T-helper 9 cell (primary cell): ENCODE measurements at places on chromosomes 6 and 20.
A peak's percentile ranks its signal among the peaks of the same experiment; 100 is the strongest.

DNA sequence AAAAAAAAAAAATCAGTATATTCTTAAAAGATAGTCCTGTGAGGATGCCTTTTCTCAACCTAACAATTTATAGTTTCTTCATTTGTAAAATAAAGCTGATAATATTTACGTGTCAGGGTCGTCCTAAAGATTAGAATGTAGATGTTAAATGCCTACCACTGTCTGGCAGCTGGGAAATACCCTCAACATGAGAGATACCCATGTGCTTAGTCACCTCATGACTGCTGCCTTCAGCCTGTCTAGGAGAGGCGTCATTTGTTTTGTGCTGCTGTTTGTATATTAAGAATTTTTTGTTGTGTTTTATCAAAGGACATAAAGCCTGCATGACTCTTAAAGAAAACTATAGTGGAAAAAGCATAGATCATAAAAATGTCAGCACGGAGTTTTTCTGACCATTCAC lies 9.5 kb downstream of the FAM120B start:
- no peak for DNase-seq

DNA sequence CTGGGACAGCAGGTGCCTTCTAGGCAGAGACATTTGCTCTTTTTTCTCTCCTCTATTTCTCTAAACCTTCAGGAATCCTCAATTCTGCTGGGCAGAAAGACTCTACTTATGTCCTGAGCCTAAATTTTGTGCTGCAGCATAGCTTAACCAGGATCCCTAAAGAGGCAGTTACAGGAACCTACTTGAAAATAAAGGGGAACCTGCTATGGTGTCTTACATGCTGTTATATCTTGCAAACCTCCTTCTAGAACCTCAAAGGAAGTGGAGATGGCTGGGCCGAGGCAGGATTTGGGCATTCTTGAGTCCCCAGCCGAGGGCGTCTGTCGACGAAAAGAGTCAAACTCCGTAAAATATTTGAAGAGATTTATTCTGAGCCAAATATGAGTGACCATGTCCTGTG lies 17.1 kb upstream of the GMNN start:
- no peak for DNase-seq

DNA sequence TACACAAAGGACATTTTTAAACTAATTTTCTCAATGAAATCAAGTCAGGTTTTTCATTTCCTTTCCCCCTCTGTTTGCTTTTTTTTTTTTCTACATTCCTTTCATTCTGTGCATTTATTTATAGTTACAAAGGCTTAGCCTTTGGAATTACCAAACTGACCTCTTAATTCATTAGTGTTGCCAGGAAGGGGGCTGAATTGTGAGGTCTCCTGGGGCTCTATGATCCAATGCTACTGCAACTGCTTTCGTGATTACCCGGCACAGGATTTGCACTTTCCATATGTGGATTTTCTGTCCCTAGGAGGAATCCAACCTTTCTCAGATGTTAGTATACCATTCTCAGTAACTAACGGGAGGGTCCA lies 35.3 kb downstream of the NEDD9 start:
- no peak for DNase-seq

DNA sequence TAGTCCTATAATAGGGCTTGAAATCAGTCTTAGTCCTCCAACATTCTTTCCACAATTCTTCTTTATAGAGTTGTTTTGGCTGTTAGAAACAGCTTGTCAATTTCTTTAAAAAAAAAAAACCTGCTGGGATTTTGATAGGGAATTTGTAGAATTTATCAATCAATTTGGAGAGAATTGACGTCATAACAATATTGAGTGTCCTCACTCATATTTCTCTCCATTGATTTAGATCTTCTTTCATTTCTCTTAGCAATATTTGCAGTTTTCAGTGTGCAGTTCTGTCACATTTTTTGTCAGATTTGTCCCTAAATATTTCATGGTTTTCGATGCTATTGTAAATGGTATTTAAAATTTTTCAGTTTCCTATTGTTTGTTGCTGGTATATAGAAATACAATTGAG lies 5.3 kb upstream of the LINC00237 start:
- no peak for DNase-seq

DNA sequence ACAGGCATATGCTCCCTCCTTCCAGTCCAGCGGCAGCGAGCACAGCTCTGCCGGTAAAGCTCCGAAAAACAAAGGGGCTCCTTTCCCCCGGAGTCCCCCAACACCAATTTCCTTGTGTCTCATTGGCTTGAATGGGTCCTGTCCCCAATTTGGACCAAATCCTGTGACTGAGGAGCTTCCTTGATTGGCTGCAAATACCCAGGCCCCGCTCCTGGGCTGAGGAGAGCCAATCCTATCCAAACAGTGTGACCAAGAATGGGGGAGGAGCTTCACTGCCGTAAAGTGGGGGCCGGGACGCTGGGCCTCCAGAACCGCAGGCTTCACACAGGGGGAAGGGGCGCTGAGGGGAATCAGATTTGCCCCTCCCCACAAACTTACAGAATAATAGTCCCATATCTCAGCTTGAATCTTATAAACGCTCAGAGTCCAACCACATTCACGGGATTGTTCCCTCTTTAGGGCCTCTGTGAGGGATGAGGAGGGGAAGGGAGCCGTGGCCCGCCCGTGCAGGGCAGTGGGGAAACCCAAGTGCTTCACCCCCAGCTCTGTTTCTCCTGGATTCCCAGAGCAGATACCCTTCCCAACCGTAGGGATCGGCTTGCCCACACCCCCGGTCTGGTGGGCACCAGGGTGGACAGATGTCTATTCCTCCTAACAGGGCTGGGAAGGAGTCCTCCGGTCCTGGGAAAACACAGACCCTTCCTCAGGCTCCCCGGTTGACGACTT lies 141.0 kb upstream of the MLN start:
- no peak for DNase-seq

- DNase-seq: no peak
These were observed 140.3 kb downstream of the ATXN1 start for GRCh38 chr6:16621002-16621401.

DNA sequence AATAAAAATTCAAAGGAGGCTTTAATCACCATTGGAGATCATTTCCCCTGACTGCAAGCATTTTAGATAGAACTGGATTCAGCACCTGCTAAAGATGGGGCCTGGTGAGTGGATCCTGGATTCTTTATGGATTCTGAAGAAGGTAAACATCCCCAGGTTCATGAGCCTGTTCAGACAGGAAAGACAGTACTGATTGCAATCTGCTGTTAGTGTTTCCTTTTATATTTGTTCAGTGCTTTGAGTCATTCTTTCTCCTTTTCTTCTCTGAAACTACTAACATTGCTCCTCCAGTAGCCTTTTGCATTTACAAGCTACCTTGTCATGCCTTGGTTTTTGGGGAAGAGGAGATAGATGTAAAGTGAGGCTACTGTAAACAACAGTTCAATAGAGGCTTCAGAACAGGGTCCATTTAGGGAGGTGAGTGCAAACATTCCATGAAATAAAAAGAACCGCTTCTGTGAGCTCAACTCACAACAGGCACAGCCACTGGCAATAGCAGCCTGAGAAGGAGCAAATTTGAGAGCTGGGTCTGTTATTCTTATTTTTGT lies 66.4 kb upstream of the PRL start:
- DNase-seq: no peak

GRCh38 chr6:46323966-46324622 lies 153.3 kb upstream of the ENPP5 start:
- no peak for DNase-seq

GRCh38 chr6:85579581-85579980 lies 14.1 kb downstream of the SNX14 start:
- no peak for DNase-seq

GRCh38 chr6:154683756-154684523 lies 49.3 kb upstream of the SCAF8 start:
- DNase-seq: no peak

DNA sequence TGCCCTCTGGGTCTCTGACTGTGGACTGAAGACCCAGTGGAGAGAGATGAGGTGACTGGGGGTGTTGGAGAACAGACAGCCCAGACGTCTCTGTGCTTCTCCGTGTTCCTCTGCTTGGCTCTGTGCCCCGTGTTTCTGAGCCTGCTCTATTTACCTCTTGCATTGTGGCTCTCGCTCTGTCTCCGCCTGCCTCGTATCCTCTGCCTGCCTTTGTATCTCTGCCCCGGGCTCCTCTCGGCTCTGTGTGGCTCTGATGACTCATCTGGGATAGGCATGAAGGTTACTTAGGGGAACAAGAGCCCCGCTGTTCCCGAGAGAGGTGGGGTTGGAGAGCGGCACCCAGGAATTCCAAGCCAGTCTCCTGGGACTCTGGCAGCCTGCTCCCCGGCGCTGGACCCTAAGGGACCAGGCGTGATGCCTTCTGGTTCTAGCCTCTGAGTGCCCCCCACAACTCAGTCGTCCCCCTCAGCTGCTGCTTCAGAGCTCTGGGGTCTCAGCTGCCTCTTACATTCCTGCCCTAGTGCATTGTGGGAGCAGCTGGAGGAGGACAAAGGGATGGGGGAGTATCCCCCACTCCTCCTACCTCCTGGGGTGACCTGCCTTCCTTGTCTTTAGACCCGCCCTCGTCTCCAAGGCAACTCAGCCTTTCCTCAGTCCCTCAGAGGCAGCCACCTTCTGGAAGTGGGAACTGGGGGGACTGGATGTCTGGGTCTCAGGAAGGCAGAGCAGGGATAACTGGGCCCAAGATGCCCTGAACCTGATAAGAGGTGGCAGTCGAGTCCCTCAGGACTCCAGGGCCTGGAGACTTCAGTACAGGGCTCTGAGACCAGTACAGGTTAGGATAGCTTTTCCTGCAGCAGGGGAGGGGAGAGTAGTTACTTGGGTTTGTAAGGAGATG lies 1.9 kb downstream of the DDR1 start:
- no peak for DNase-seq

GRCh38 chr20:46592580-46593362 lies 42.3 kb upstream of the OCSTAMP start:
- no peak for DNase-seq

DNA sequence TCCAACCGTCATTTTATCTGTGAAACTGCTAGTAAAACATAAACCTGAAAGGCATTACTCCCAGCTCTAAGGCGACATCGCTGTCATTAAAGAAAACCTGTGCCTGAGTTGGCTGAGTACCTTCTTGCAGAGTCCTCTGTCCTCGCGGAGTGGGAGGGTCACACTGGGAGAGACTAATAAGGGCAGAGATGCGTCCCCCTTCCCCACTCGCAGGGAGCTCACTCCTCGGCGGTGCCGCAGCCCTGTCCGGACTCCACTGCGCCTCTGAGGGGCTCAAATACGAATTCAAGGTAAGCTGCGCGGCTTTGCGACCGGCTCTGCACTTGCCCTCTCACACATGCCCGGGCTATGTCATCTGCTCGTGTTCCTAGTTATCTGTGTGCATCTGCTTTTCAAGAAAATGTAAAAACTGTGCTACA lies at the start of gene COL19A1:
Gene COL19A1 (plus strand): TSS at position 206 of the 419 bp plus-strand sequence. CDS start 13,012 bp downstream, outside the sequence.
- DNase-seq: peak; percentile 2

DNA sequence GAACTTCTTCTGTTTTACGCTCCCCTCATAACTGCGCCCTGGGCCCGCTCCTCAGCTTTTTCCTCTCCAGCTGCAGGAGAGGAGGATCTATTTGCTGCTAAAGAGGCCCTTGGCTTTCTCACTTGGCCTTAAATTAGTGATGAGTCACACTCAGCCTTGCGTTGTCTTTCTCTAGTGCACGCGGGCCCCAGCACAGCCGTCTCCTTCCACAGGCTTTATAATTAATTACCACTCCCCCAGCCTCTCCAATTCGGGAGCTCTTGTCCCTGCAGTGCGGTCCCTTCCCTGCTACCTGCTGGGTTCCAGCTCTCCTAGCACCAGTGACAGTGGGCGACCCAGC lies 25.2 kb downstream of the PACSIN1 start:
- no peak for DNase-seq

- DNase-seq: no peak
These were observed 421.6 kb upstream of the EYS start for GRCh38 chr6:66128656-66129055.

GRCh38 chr6:1619098-1619672 lies 9.5 kb downstream of the FOXC1 start:
- no peak for DNase-seq

DNA sequence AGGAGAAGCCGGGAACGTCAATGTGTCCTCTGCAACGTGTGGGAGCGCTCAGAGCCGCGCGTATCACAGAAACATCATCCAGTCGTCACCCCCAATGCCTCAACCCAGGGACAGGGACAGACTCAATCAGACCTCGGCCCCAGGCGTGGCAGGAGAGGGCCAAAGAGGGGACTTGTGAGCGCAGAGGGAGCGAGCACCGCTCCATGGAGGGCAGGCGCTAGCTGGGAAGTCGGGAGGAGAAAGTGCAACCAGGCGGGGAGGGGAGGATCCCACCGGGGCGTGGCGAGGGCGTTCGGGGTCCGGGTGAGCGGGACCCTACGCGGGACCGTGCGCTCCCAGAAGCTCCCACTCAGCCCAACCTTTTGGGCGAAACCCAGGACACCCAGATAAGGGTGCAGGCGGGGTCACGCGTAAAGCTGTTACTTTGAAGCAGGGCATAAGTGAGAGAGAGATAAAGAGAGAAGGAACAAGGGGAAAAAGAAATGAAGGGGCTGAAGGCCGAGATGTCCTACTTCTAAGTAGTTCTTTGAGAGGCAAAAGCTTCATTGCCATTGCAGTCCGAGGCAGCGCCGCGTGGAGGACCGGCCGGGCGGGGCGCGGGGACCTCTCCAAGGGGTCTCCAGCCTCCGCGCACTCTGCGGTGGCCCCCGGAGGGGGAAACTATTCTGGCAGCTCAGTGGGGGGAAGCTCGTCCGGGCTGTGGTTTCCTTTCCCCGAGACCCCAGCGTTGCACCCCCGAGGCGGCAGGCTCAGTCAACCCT lies 862 bp upstream of the SOBP start:
- DNase-seq: peak; percentile 7

- no peak for DNase-seq
These were observed 54.2 kb downstream of the ARMC2 start for GRCh38 chr6:108902382-108902792.

DNA sequence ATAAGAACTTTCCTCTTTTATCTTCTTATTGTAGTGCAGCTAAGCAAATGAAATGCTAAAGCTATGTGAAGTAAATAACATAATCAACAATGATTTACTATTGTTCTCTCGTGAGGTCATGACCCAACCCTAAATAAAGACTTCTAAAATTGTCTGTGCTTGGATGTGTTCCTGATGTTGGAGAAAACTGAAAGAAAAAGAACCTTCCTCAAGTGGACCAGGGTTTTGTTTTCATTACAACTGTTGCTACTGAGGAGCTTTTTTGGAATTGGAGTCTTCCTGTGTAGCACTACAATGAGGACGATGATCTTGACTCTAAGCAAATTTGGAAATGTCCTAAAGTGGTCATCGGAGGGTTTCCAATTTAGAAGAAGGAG lies 59.7 kb upstream of the SUPT3H start:
- DNase-seq: no peak

- no peak for DNase-seq
These were observed 213.0 kb upstream of the SUPT3H start for GRCh38 chr6:45590696-45591184.

DNA sequence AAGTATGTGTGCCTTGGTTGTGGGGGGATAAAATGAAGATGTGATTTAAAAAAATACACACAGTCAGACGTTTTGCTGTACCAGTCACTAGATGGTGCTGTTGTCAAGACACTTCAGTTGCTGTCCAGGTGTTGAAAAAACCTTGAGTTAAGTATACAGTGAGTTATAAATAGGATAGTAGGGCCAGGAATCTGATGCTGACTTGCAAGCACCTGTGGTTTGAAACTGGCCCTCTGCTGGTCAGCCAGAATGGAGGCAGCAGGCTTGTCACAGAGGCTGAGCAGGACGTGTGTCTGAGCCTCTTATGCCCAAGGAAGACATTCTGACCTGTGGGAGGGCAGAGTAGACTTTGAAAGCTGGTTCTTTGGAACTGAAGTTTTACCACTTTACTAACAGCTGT lies 27.8 kb downstream of the RNF8 start:
- no peak for DNase-seq

GRCh38 chr6:101422811-101423210 lies 29.3 kb downstream of the GRIK2 start:
- DNase-seq: no peak
